Activated CD8-positive, alpha-beta memory T cell treated with anti-CD3 and anti-CD28 coated beads, Interleukin-2, amount 50 U/mL, for 4 hours (primary cell): ENCODE measurements at places on chromosomes 1 and 21.
A peak's percentile ranks its signal among the peaks of the same experiment; 100 is the strongest.

DNA sequence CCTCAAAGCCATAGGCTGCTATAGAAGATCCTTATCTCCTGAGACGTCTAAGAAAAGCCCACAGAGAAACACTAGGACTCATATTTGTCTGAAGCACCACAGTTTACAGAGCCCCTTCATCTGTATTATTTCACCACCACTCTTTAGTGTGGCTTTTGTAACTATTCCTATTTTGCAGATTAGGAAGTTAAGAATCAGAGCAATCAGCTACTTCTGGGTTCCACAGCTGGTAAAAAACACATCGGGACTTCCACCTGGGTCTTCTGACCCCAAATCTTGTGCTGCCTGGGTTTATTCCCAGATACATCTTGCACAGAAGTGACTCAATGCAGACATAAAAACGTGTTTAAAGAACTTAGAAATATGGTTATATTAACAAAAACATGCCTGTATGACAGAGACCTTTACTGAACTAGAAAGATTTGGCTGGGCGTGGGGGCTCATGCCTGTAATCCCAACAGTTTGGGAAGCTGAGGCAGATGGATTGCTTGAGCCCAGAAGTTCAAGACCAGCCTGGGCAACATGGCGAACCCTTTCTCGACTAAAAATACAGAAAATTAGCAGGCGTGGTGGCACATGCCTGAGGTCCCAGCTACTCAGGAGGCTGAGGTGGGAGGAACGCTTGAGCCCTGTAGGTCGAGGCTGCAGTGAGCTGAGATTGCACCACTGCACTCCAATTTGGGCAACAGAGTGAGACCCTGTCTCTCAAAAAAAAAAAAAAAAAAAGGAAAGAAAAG is 40.9 kb downstream of the ELK4 start:
- DNase-seq, result no peak

DNA sequence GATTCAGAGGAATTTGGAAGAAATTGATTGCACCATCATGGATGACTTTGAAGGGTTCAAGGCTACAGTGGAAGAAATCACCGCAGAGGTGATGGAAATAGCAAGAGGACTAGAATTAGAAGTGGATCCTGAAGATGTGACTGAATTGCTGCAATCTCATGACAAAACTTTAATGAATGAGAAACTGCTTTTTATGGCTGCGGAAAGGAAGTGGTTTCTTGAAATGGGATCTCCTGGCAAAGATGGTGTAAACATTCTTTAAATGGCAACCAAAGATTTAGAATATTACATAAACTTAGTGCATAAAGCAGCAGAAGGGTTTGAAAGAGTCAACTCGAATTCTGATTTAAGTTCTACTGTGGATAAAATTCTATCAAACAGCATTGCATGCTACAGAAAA is 698.6 kb downstream of the PLA2G4A start:
- no peak for DNase-seq

- DNase-seq, result no peak
These were observed 601 bp downstream of the CCT8 start for GRCh38 chr21:29072873-29073221.

DNA sequence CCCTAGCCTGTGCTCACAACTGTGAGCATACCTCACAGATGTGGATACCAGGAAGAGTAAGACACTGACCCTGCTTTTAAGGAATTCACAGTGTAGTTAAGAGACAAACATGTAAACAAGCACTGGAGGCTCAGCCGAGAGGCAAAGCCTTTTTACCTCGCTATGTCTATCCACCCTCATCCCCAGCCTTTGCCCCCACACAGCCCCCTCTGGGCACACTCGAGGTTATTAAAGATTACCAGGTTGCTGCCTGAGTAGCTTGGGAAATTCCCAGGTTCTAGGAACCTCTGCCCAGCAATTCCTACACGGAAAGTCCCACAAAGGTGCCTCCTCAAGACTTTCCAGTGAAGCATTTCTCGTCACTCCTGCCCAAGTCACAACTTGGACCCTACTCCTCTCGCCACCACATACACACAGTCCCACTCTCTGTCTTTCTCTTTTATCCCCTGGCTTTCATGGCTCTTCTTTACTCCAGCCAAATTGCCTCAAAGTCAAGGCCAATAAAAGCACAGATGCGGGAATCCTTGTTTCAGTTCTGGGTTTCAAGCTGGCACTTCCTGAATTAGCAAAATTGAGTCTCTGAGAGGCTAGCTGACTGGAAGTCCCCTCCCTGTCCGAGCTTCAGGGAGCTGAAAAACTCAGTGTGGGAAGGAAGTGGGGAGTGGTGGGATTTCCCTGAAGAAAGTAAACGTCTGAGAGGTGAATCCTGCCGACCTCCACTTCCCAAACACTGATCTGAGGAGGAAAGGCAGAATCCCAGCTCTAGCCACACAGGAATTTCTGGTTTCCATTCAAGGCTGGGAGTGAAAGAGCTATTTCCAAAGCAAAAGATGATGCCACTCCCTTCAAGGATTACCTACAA is 7.6 kb downstream of the DENND2D start:
- DNase-seq, result no peak

DNA sequence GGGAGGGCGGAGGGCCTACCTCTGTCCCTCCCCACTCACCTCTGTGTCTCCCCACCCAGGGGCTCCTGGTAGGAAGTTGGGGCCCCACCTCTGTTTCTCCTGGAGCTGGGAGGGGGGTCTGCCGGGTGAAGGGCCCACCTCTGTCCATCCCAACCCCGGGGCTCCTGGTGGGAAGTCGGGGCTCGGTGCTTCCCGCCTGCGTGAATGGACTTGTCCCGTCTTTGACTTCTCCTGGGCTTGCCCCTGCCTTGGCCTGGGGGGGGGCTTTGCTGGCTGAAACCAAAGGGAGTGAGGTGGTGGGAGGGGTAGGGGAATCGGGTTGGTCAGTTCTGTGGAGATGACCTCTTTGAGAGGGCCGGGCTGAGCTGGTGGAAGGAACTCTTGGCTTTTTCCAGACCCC is 5.8 kb downstream of the AGRN start:
- no peak for DNase-seq

DNA sequence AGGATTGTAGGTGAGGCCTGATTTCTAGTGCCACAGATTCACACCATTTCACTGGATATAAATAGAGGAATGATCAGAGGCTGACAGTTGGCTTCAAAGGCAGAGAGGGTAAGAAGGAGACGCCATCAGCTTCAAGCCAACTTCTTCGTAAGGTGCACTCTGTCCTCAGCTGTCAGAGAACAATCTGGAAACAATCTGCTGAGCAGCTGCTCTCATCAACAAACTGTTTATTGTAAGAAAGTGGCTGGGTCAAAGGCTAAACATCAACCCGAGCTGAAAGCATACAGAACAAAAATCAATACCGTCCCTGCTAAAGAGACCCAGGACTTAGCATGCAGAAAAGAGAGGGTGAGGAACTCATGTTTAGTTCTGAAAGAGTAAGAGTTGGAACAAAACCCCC is 48.2 kb downstream of the HLCS start:
- no peak for DNase-seq

GRCh38 chr1:240424740-240425464 is 187.1 kb downstream of the GREM2 start:
- no peak for DNase-seq

- DNase-seq, result peak; percentile 17
These were observed 232.9 kb upstream of the SGIP1 start for GRCh38 chr1:66300972-66301451.

GRCh38 chr1:24564695-24565094 is 8.8 kb downstream of the NCMAP start:
- no peak for DNase-seq

GRCh38 chr1:41347276-41347675 is 14.0 kb upstream of the FOXO6 start:
- DNase-seq, result no peak

DNA sequence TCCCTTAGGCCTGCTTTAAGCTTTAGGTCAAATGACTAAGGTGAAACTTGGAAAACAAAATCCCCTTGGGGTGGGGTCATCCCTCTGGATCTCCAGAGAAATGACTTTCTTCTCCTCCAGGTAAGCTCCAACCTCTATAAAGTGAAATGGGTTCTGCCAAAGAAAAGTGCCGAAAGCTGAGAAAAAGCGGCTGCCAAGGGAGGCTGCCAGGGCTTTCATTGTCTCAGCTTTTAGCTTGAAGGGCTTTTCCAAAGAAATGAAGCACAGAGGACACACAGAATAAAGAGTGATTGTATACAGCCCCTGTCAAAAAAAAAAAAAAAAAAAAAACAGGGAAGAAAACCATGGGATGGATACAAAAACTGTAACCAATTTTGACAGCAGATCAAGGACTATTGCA is 126.9 kb downstream of the TGFBR3 start:
- DNase-seq, result no peak

DNA sequence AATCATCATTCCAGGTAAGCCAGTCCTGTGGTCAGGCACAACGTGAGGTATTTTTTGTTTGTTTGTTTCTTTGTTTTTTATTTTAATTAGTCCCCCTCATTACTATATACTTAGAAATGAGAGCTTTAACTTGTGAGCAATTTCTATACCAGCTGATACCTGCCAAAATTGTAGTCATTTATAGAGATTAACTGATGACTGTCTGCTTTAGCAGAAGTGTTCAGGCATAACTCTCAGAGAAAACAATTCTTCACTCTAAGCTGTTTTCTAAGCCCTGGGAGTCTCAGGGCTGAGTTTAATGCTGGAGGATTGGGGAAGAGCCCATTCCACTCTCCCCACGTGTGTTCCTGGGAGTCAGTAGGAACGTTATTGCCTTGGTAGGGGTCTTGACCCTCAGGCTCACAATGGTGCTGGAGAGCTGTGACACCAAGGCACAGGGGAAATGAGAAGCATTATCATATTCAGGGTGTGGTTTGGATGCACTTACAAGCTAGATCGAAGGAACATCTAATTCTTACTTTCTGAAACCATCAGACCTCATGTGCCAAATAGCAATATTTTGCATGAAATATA is 168.2 kb downstream of the CLIC6 start:
- DNase-seq, result no peak

- no peak for DNase-seq
These were observed 218.8 kb upstream of the CAMK1G start for GRCh38 chr1:209364716-209365115.

DNA sequence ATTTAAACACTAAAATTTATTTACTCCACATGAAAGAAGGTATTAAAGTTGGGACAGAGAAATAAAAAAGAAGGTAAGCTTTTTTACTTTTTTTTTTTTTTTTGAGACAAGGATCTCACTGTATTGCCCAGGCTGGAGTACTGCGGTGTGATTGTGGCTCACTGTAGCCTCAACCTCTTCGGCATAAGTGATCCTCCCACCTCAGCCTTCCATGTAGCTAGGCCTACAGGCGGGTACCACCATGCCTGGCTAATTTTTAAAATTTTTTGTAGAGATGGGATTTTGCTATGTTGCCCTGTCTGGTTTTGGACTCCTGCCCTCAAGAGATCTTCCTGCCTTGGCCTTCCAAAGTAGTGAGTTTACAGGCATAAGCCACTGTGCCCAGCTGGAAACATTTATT is 106.6 kb downstream of the ITSN1 start:
- no peak for DNase-seq

GRCh38 chr21:25895565-25896205 is 160.9 kb downstream of the GABPA start:
- DNase-seq, result no peak

- no peak for DNase-seq
These were observed 805 bp downstream of the CYB5R1 start for GRCh38 chr1:202966006-202966898.

DNA sequence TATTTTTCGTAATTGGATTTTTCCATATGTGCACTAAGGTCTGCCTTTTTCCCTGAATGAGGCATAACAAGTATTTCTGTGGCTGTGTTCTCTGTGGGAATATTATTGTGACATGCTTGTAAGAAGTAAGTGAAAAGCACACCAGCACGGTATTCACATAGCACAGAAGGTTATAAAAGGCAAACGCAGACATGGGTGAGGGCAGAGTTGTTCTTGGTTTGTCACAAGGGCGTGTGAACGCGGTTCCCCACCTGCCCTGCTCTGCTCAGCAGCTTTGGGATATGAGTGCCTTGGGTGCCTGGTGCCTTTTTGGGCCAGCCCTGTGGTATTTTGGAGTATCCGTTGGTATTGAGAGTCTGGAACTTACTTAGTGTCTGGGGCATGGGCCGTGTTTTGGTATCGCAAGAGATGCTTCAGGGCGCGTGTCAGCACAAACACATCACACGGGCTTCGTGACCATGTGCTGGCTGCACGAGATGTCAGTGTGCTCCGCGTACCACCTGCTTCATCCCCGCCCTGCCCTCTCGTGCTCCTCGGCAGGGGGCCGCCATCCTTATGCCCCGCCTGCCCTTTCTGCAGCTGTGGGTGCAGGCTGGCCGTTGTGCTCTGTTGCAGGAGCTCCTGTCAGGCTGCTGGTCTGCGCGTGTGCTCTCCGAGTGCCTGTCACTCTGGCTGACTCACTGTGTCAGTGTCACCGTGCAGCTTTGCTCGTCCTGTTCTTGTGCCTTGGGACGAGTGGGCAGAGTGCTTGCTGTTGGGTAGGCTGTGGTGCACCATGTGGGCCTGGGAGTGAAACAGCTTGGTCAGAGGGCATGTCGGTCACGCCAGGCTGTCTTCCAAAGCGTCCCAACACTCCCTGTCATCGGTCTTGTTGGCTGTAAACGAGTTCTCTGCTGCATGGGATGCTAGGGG is 15.0 kb downstream of the SKI start:
- no peak for DNase-seq
